ENCODE measurements at places on chromosomes 2 and 18. TPM values are rescaled to one million over a fixed set of nuclear protein-coding genes. Genes with fewer than 3 reads are reported as not detected.

The NR4A2 gene
- 0.67 TPM for total RNA-seq

DNA sequence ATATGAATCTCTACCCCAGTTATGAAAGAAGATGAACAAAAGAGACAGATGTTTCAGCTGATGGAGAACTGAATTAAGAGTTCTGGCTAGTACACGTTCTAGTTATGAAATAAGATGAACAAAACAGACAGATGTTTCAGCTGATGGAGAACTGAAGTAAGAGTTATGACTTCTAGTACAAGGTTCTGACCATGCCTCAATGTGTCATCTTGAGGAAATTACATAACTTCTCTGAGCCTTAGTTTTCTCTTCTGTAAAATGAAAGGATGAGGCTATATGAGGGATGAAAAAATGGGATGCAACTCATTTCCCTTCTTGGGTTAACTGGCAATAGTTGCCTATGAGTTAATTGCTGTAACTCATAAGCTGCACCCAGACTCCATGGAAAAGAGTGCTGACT, 92.9 kb upstream of the WDR75 start:
- DNase-seq, result peak; percentile 34

GRCh38 chr2:230711224-230711623, 1.4 kb upstream of the CAB39 start:
- no peak for DNase-seq

The SERPINB10 gene
- total RNA-seq, result not detected

The SLC66A2 gene
- 45.8 TPM for total RNA-seq

The ACMSD gene
- total RNA-seq, result not detected

The MC5R gene
- not detected for total RNA-seq

The IL18R1 gene
- total RNA-seq, result 0.51 TPM

DNA sequence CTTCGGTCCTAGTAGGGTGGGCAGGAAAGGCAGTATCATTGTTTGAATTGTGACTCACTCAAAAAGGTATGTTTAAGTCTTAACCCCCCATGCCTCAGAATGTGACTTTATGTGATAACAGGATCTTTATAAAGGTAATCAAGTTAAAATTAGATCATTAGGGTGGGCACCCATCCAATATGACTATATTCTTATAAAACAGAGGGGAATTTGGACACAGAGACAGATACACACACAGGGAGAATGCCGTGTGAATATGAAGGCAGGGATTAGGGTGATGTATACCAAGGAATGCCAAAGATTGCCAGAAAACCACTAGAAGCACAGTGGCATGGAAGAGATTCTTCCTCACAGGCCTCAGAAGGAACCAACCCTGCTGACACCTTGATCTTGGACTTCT, 281.8 kb downstream of the CLIP4 start:
- DNase-seq, result peak; percentile 46

- DNase-seq, result no peak
Observed at GRCh38 chr2:7052404-7052803, 135.2 kb downstream of the RNF144A start.

The XIRP2 gene
- total RNA-seq, result 0.18 TPM

DNA sequence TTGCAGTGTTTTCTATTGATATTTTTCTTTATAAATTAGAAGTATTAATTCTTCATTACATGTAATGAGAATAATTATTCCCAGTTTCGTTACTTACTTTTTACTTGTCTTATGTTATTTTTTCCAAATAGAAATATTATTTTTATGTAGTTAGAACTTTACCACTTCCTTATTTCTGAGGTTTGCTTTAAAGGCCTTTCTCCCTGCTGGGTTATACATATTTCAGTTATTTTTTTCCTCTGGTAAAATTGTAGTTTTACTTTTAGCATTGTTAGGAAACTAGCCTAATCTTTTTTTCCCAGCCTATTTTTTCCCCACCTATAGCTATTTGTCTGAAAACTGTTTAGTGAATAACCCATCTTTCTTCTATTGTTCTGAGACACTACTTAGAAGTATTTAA, 17.1 kb downstream of the RNF144A start:
- no peak for DNase-seq

GRCh38 chr2:201890453-201890852, 84.1 kb downstream of the CDK15 start:
- DNase-seq, result no peak

DNA sequence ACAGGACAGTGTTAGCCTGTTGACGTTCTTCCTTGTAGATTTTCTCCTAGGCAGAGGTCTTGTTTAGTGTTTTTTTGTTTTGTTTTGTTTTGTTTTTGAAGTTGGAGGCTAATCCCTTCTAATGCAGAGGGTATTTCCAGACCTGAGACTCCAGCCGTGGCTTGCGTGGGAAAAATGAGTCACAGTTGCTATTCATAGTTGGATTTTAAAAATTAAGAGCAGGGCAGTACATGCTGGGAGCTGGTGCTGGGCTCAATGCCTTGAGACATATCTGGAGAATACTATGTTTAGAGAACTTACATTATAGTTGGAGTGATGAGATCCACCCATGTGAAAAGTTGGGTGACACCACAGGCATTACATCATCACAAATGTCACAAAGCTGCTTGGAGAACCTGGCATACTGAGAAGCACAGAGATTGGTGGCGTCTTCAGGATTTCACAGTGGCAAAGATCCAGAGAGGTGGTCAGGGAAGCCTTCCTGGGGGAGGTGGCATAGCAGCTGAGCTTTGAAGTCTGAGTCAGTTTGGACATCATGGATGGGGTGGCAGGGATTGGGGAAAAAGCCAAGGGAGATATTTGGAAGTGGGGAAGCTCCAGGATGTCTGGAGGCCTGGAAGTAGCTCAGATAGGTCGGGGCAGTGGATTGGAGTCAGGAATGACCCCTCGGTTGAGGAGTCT, 249.4 kb downstream of the LOXHD1 start:
- DNase-seq, result no peak

DNA sequence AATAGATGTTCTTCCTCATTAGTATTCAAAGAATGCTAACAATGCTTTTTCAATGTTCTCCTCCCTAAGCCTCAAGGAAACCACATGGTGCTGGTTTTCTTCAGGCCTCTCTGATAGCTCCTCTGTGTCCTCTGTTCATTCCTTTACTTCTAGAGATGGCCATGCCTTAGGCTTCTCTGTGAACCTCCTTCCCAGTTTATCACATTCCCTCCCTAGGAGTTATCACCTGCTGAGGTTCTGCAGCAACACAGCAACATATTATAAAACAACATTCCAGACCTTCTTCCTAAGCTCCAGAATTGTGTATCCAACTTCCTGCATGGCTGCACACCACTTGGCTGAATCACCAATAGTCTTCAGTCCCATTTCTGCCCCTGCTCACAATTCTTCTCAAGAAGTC, 325.5 kb downstream of the IRS1 start:
- peak; percentile 10 for DNase-seq

DNA sequence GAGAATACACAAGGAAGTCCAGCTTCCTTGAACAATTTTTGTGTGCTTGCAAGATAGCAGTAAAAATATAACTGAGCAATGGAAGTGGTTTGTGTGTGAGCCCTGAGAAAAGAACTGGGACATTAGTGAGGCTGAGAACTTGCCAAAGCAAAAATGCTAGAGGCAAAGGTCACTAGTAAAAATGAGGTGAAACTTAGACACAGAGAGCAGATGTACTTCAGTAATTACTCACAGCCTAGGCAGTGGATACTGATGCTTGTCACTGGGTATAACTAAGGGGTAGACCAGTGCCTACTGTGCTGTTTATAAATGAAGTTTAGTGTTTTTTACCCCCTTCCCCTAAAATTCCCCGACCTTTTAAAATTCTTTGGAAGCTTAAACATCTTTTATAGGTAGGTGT, 450.1 kb downstream of the LPIN1 start:
- no peak for DNase-seq

DNA sequence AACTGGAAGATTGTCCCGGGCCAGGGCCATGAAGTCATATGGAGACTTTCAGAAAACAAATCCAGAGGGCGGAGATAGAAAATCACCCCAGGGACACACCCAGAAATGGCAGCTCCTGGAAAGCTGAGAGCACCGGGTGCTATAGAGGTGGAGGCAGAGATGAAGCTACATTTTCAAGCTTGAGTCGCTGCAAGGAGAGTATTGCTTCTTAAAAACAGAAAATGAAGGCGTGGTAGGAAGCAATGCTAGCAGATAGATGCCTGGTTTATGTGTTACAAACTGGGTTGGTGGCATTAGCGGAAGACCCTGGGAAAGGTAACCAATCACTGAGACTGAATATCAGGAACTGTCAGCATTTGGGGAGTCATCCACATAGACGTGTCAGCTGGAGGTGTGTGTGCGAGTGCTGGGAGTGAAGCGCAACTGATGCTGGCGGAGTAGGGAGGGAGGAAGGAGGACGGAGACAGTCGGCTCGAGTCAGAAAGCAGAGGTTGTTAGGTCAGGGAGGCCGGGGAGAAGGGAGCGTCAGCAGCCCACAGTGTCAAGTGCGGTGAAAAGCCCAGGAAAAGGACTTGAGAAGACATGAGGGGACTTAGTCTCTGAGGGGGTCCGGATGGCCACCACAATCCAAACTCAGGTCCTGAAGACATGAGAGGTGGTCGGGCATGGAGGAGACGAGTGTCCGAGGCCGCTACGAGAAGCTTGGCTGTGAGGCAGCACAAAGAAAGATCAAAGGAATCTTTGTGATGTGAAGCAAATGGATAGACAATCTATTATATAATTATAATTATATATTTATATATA, 45.4 kb downstream of the C18orf63 start:
- no peak for DNase-seq

The ANKRD29 gene
- not detected for total RNA-seq

GRCh38 chr18:11577271-11578112, 31.9 kb upstream of the SLC35G4 start:
- no peak for DNase-seq

- no peak for DNase-seq
Observed at GRCh38 chr2:36858551-36859365, 107.6 kb downstream of the STRN start.

DNA sequence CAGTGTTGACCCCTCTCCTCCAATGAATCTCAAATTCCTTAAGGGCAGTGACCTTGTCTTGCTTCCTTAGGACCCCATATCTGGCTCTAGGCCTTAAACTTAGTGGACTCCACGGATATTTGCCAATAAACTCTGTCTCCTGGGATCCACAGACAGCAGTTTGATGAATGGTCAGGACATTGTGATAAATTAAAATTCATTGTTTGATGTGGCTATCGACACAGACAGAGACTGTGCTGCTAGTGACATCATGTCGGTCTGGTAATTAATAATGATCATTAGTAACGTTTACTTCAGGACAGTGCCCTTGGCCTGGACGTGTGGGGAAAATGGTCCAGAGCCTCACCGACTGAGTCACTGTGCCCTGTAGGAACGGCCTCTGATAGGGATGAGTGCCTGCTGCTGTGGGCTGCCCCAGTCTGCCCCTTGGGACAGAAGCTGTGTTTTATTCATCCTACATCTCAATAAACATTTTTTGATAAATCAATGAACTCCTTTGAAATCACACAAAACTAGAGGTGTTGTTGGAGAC, 5.2 kb upstream of the SLC35F6 start:
- no peak for DNase-seq

GRCh38 chr2:96733931-96734330, 5.9 kb downstream of the LMAN2L start:
- no peak for DNase-seq

DNA sequence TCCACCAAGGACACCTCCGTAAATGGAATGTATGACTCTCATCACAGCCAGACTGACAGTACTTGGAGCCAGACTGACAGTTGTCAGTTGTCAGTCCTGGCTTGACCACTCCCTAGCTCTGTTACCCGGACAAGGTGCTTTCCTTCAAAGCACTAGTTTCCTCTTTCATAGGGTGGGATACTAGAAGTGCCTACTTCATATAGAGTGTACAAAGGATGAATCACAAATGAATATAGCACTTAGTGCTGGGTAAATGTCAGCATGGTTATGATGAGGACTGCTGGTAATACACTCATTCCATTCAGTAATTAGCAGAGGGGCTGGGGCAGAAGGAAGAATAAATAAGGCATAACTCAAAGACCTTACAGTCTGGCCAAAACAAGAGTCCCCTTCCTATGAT, 91.4 kb downstream of the ARL4C start:
- DNase-seq, result no peak

DNA sequence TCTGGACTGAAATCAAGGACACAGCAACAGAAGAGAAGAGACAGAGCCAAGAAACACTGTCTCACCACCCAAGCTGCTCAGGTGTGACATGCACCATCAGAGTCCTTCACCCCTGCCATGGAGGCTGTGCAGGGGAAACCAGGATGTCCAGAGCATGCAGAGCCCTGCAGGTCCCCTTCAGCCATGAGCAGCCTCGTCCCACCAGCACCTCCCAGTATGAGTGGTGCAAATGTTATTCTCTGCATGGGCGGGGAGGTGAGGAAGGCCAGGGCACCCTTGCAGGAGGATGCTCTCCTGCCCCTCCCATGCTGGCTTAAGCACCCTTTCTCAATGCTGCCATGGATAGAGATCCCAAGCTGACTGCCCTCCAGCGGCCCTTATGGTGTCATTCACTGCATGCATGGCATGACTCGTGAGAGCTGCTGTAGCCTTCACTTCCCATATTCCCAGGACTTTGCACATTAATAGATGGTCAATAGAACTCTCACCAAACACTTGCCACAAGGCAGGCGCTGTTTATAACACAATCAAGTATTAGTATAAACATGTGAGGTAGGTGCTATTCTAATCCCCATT, 171.0 kb downstream of the ANAPC1 start:
- DNase-seq, result peak; percentile 21

DNA sequence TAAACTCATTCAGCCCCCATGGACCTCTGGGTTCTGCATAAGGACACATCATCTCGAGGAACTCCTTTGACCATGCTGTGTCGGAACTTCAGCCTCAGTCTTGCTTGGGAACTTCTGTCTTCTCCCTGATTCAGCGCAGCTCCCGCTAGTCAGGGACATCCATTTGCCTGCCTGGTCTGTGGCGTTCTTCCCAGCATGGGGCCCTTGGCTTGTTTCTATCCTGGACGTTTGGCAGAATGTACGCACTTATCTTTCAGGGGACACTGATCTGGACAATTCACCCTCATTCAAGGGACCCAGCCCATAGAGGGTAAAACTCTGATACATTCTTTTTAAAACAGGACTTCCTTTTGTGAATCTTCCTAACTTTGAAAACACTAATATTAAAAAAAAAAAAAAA, 75.8 kb upstream of the WIPF1 start:
- no peak for DNase-seq

DNA sequence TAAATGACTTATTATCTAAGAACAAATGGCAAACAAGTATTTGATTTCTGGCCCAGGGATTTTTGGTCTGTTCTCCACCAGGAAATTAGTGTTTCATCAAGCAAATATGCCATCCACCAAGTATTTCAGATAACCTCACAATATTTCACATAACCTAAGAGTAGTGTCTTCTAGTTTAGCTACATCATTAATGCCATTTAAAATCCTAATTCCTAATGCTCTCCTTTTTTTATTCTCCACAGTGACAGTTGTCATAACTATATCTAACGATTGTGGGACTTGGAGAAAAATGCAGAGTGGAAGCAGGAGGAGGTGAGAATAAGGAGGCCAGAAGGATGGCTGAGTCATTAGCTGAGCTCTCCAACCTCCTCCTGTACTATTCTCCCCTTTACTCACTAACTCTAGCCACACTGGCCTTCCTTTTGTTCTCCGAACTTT, 58.5 kb upstream of the CTLA4 start:
- DNase-seq, result peak; percentile 71

DNA sequence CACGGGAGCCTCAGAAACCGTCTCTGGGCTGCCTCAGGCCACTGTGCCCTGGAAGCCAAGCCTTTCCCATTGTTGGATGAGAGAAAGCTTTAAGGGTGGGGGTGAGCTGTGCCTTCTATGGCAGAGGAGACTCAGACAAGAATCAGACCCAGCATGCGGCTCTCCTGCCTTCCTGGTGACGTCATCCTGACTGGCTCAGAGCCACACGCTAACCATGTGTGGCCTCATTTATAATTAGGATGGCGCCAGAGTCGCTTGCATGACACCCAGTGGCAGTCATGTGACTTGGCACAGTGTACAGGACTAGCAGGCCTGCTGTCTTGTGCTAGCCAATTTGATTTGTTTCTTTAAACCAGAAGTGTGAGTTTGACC, 99.1 kb downstream of the SH3BP4 start:
- peak; percentile 79 for DNase-seq
